CD4-positive, alpha-beta T cell treated with Interleukin-17A for 1 hour (primary cell): ENCODE measurements at places on chromosomes 2 and 18.

- DNase-seq: no peak
Observed at GRCh38 chr2:125169764-125170146, 1144.7 kb downstream of the CNTNAP5 start.

- DNase-seq: peak; percentile 28
Observed at GRCh38 chr2:72887032-72887739, at the start of gene SPR. Gene SPR (plus strand): TSS chr2:72887408. CDS start chr2:72887433, 25 bp downstream.

GRCh38 chr2:236745420-236746210, 176.0 kb downstream of the ACKR3 start:
- DNase-seq: no peak

- DNase-seq: no peak
Observed at GRCh38 chr2:168912901-168913369, 11.8 kb downstream of the G6PC2 start.

DNA sequence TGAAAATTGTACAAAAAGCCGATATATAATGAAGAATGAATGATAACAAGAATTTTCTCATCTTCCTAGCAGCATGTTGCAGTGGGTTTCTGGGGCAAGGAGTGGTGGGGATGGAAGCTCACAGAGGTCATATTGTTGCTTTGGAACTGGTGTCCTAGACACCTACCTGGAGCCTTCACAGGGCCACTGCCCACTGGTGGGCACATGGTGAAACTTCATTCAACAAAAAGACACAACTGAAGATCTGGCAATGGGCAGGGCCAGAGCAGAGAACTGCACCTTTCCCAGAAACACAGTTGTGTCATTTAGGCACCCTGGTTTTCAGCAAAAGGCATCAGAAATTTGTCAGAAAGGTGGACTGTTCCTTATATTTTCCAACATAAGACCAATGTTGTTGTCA, 115.3 kb downstream of the FHOD3 start:
- DNase-seq: no peak

DNA sequence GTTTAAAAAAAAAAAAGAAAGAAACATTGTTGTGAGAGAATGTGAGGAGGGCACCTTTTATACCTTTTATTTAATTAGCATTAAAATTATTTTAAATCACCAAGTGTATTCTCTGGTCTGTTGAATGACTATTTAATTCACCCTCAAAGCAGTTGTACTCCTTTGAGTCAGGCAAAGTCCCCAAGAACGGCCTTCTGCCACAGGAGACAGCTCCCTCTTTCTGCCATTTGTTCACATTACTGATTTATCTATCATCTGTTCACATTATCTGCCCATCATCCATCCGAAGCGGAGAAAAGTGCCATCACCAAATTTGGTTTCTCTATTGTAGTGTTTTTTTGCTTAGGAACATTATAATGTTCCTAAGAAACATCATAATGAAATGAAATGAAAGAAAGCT, 240.7 kb upstream of the DPP10 start:
- DNase-seq: no peak

DNA sequence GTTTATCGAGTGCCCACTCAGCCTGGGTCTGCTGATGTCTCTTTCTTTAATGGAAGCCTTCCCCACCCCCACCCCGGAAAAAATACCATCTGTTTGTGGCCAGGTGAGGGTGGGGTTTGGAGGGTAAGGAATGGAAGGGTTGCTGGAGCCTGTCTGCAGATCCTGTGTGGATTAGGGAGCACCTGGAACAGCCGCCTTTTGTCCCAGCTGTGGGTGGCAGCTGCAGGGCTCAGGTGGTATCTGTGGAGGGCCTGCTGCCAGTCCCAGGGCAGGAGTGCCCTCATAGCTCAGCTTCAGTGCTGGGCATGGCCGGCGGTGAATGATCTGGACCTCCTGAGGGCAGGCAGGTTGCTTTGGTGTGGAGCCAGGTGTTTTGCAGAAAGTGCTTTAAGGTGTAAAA, 45.3 kb downstream of the IMPA2 start:
- DNase-seq: no peak

DNA sequence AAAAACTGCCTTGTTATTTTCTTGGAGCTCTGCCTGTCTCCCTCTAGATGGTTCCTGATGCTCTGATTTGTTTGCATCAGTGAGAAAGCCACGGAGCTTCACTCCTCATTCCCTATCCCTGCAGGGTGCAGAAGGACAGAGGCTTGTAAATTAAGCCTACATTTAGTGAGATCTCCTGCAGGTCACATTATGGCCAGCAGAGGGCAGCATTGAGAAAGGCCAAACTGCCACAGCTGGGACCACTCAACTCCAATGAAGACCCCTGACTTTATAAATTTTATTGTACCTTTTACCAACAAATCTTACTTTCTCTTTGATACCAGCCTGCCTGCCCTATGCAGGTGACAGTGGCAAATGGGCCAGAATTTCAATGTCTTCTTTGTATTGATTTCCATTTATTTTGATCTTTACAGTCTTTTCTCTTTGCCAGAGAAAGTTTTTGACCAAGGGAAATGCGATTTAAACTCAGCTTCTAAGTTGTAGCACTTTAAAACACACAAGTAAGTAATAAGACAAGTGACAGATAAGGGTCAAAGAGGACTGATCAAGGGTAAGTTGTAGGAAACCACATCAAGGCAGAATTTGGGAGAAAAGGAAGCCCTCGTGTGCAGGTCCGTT, 1029.1 kb upstream of the KLHL29 start:
- DNase-seq: peak; percentile 5

DNA sequence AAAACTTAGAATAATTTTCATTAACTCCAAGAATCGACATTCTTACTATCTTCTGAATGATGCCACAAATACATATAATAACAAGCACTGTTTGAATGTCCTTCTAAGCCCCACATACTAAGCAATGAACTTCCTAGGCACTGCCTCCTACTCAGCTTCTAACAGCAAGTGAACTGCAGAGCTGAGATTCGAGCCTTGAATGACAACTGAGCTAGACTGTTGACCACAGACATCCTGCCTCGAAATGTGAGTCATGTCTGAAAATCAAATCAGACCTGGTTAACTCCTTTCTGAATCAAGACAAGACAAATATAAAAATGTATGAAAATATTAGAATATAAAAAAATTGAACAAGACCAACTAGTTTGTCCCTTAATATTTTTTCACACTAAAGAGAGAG, 108.1 kb downstream of the MYT1L start:
- DNase-seq: no peak

DNA sequence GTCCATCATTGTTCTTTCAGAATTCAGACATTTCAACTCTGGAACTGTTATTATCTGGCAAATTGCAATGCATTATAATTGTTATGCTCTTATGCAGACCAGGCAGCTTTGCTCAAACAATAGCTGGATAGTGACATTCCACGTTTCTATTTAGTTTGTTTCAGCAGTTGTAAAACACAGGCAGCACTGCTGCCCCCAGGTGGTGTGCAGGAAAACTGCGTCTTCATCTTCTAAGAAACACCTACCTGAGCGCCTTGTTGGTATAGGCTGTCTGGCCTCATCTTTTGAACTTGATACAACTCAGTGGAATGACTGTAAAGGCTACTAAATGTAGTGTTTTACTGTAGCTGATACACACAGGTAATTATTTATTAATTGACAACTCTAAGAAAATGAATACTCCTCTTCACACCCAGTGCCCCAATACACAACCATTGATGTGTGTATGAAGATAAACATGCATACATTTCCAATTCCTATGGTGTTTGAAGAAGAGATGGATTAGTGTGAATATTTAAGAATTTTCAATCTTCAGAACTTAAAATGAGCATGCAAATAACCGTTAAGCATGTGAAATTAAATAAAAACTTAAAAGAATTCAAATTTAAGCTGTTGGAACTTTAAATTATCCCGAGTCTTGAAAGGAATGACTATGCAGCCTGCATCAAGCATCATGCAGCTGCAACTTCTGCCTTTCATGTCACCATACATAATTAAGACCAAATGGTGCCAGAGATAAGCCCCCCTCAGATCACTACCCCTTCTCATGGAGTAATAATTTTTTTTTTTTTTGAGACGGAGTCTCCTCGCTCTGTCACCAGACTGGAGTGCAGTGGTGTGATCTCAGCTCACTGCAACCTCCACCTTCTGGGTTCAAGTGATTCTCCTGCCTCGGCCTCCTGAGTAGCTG, 85.6 kb downstream of the CD8B2 start:
- DNase-seq: no peak

GRCh38 chr2:237262838-237263771, 150.9 kb downstream of the COL6A3 start:
- DNase-seq: no peak

GRCh38 chr2:111626037-111626864, 257.7 kb downstream of the ANAPC1 start:
- DNase-seq: no peak

- DNase-seq: no peak
Observed at GRCh38 chr2:239261796-239262483, 138.9 kb downstream of the HDAC4 start.
